ENCODE measurements at places on chromosomes 11 and 22.
A peak's percentile ranks its signal among the peaks of the same experiment; 100 is the strongest.

DNA sequence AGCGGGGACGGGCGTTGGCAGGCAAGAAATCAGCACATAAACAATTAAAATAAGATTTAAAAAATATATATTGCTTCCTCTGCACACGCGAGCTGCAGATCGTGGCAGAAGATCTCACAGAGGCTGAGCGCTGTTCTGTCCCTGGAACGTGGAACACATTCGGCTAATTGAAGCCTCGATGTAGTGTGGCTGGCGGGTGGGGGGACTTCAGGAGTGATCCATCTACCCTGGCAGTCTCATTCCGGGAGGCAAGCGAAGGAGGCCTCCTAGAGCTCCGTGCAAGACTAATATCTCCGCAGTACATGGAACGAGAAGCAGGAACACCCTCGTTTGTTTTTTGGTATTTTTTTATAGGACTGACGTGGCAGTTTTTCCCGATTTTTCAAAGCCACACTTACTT lies 402.4 kb downstream of the MN1 start:
- H3K4me1 ChIP-seq: no peaks in the 10 kb centered on the region
- no peaks in the 10 kb centered on the region for H3K36me3 ChIP-seq
- H3K27ac ChIP-seq: no peak overlapping the region
- no peaks in the 10 kb centered on the region for H3K27me3 ChIP-seq

- peaks cover 7% of the 10 kb centered on the region for H3K4me1 ChIP-seq
- no peak for DNase-seq
- H3K27ac ChIP-seq: no peak overlapping the region
- H3K36me3 ChIP-seq: no peaks in the 10 kb centered on the region
Measured at GRCh38 chr22:43109511-43109910, 1.0 kb upstream of the BIK start.

DNA sequence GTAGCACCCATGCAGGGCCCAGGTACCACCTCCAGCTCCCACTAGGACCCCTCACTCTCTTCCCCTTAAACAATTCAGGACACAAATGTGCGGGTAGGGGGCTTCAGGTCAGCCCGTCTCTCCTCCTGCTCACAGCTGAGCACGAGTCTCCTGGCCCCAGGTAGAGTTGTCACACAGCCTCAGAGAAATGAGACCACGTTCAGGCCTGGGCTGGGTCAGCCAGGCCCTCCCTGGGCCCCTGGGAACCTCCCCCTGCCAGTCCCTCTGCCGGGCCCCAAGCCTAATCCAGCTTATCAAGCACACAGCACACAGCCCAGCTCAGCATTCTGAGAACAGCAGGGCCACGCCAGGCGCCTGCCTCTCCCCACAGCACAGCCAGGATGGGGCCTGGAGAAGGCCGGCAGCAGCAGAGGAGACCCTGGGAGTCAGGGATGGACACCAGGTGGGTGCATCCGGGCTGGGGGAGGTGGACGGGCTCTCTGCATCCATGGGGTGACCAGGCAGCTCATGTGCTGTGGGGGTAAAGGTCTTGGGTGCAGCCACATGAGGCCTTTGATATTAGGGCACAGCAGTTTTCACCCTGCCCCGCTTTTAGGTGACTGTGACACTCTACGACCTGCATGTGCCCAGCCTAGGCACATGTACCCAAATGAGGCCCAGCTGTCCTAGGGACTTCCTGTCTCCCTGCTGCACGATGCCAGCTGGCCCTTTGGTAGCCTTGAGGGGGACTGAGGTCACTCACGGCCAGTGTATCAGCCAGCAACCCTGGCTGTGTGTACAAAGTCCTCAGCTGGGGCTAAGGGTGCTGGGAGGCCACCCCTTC lies 87.0 kb downstream of the MORC2 start:
- H3K4me3 ChIP-seq: no peak overlapping the region
- H3K36me3 ChIP-seq: no peaks in the 10 kb centered on the region
- DNase-seq: no peak
- no peaks in the 10 kb centered on the region for H3K4me1 ChIP-seq
- no peak overlapping the region for H3K27ac ChIP-seq

DNA sequence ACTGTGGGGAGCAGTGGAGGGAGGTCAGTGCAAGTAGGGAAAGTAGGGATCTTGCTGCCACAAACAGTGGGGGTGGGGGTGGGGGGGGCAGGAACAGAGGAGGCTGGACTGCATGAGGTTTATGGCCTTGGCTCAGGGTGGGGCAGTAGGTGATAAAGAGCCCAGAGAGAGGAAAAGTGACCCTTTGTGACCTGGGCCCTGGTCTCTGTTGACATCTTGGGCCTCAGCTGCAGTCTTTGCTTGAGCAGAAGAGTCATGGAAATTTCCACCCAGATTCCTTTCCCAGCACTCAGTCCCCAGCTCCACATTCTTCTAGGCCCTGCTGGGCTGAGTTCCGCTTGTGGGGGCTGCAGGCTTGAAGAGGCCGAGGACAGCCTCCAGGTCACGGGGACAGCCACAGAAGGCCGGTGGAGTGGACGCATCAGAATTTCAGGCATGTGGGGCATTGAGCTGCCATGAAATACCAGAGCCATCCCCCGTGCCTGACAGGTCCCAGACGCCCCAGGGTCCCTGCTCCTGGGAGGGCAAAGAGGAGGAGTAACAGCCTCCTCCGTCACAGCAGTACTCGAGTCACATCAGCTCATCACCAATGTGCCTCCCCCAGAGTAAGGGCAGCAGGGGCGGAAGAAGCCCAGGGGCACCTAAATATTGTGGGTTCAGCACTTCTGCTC lies 9.7 kb upstream of the MALAT1 start:
- DNase-seq: no peak
- H3K27ac ChIP-seq: peak overlapping the region; percentile 99
- no peaks in the 10 kb centered on the region for H3K36me3 ChIP-seq
- no peak overlapping the region for H3K4me3 ChIP-seq
- H3K4me1 ChIP-seq: peaks cover 67% of the 10 kb centered on the region

DNA sequence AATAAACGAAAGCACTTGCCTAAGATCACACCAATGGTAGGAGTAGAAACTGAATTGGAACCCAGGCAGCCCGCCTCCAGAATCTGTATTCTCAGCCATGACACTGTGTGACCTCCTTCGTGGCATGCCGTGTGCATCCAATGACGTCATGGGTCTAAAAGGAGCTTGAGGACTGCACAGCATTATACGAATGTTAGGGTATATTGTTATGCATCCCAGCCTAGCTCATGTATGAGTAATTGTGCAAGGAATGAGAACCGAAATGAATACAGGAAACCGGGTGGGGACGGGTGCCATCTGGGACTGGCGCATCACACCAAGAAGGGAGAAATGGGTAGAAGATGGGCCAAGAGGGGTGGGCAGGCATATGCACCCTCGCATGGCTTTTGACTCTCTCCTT lies 12.3 kb upstream of the IGSF9B start:
- no peak overlapping the region for H3K4me3 ChIP-seq
- no peaks in the 10 kb centered on the region for H3K27me3 ChIP-seq
- DNase-seq: no peak
- H3K36me3 ChIP-seq: no peaks in the 10 kb centered on the region
- H3K4me1 ChIP-seq: no peaks in the 10 kb centered on the region

DNA sequence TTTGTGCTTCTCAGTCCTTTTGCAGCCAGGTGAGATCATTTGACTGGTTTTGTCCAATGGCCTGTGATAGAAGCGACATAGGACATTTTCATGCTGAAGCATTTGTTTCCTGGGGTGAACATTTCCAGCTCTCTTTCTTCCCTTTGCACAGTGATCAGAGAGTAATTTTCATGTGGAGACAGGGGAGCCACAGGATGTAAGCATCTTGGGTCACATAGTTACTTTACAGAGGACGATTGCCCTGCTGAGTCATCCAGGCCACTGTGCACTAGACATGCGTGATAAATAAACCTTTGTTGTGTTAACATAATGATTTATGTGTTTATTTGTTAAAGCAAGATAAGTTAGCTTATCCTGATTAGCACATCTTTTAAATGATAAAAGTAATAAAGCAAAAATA lies 263.5 kb upstream of the CCDC179 start:
- no peaks in the 10 kb centered on the region for H3K27me3 ChIP-seq
- H3K27ac ChIP-seq: no peak overlapping the region
- H3K4me1 ChIP-seq: no peaks in the 10 kb centered on the region
- no peaks in the 10 kb centered on the region for H3K36me3 ChIP-seq
- DNase-seq: no peak

DNA sequence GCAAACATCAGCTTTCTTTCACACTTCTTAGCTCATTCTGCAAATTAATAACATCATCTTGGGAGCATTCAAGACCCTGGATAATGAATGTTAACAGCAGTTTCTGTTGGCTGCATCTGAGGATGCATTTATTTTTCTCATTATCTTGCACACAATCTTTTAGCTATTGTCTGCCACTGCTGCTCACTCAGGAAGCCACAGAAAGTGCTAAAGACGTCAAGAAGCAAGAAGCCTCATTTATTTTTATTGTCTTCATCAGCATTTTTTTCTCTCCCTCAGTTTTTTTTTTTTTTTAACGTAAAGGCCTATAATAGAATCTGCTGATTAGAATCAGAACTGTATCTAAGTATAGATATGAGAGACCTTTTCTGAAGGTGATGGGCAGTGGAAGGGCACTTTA lies 1339.4 kb downstream of the FAM181B start:
- H3K36me3 ChIP-seq: no peaks in the 10 kb centered on the region
- H3K4me3 ChIP-seq: no peak overlapping the region
- H3K4me1 ChIP-seq: no peaks in the 10 kb centered on the region
- no peaks in the 10 kb centered on the region for H3K27me3 ChIP-seq

DNA sequence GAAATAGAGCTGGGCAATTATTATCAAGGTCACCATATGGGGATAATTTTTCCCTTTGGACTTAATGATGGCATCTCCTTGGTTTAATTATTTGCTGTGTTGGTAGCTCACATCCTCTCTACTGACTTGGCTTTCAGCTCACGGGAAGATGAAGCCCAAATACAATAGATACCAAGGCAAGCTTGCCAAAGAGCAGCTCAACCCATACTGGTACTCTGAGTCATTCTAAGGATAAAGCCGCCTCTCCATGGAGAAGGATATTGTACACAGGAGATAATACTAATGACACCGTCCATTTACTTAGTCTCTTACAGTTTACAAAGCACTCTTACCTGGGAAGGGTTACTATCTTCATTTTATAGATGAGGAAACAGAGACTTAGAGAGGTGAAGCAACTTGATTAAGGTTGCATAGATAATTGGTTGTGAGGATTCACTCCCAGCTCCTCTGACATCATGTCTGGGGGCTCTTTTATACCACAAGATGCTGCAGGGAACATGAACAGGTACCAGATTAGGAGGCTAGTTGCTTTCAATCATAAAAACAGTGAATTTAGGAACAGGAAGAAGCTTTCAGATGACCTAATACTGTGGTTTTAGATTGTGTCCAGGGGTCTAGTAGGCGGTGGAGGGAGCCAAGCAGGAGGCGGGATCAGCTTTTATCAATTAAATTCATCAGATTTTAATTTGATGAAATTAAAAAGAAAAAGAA lies 48.3 kb upstream of the PICALM start:
- no peak overlapping the region for H3K27ac ChIP-seq
- H3K4me1 ChIP-seq: no peaks in the 10 kb centered on the region
- DNase-seq: no peak
- no peak overlapping the region for H3K4me3 ChIP-seq
- no peaks in the 10 kb centered on the region for H3K36me3 ChIP-seq
- no peaks in the 10 kb centered on the region for H3K27me3 ChIP-seq

DNA sequence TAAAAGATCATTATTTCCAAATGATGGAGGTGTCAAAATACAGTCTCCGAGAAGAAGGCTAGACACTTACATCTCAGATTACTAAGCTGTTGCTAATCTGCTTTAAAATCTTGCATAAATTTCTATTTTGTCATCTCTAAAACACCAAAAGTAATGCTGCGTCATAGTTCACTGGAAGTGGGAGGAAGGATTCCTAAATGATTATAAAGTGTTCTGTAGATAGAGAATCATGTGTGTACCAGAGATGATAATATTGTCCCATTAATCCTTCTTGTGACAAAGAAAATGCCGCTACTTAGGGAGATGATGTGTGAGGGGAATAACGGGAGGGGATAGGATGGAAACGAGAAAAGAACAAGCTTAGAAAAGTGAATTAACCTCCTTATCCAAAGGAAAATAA lies 268.6 kb downstream of the JRKL start:
- H3K27ac ChIP-seq: no peak overlapping the region
- DNase-seq: no peak
- no peaks in the 10 kb centered on the region for H3K27me3 ChIP-seq
- H3K4me1 ChIP-seq: no peaks in the 10 kb centered on the region

DNA sequence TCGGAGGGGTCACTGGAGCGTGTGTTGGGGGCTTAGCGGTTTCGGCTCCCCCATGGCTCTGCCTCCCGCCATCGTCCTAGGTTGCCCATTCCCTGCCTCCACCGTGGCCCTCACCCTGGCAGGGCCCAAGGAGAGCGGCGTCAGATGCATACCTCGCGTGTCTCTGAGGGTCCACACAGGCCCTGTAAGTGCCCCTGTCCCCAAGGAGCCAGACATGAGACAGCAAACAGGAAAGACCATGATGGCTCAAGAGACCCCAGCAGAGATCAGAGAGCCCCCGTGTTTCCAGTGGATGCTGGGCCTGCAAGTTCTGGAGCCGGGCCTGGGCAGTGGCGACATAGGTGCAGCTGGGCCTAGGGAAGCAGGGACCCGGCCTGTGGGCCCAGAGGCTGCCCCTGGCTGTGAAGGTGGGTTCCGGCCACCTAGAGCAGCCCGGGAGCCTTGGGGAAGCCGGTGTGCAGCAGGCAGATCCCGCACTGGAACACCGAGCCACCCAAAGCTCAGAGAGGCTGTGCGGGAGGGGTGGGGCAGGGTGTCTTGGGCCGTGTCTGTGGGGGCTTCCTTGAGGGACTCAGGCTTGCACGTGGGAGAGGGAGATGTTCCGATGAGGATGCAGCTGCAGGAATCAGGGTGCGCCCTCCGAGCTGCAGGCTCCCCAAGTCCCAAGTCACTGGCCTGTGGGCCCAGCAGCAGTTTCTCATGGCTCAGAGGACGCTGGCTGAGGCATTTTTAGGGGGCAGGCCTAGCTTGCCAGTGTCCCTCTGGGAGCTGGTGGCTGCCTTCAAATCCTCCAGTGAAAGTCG lies 126.4 kb downstream of the KCNQ1OT1 start:
- no peak for DNase-seq
- no peaks in the 10 kb centered on the region for H3K27me3 ChIP-seq
- H3K4me3 ChIP-seq: no peak overlapping the region

DNA sequence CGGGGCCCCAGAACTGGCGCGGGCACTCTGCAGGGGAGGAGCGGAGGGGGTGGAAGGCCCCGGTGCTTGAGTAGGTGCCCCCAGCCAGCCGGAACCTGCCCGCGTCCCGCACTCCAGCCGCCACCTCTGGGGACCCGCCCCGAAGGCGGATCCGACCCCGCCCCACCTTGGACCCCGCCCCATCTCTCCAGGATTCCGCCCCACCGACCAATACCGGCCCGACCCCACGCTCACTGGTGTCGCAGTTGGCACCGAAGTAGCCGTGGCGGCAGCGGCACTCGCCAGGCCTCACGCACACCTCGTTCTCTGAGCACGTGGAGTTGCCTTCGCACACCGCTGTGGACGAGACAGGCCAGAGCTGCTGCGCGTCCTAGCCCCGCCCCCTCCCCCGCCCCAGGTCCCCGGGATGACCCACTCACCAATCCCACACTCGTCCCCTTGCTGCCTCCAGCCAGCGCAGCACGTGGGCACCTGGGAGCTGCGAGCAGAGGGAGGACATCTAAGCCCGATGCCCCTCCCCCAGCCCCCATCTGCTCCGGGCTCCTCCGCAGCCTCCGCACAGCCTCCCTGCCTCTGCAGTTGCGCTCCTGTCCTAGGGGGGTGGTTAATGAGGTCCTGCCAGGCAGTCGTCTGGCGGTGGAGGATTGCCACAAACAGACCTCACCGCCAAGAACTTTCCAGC lies 6.0 kb downstream of the SCARF2 start:
- H3K27ac ChIP-seq: no peak overlapping the region
- H3K4me3 ChIP-seq: peak overlapping the region; percentile 27
- H3K4me1 ChIP-seq: peaks cover 25% of the 10 kb centered on the region
- peaks cover 80% of the 10 kb centered on the region for H3K27me3 ChIP-seq
- no peak for DNase-seq
